DMS53 (cell line): ENCODE measurements at places on chromosomes 13 and 19.

- peak; percentile 55 for DNase-seq
These were observed 687.8 kb downstream of the EFNB2 start for GRCh38 chr13:105847527-105848291.

DNA sequence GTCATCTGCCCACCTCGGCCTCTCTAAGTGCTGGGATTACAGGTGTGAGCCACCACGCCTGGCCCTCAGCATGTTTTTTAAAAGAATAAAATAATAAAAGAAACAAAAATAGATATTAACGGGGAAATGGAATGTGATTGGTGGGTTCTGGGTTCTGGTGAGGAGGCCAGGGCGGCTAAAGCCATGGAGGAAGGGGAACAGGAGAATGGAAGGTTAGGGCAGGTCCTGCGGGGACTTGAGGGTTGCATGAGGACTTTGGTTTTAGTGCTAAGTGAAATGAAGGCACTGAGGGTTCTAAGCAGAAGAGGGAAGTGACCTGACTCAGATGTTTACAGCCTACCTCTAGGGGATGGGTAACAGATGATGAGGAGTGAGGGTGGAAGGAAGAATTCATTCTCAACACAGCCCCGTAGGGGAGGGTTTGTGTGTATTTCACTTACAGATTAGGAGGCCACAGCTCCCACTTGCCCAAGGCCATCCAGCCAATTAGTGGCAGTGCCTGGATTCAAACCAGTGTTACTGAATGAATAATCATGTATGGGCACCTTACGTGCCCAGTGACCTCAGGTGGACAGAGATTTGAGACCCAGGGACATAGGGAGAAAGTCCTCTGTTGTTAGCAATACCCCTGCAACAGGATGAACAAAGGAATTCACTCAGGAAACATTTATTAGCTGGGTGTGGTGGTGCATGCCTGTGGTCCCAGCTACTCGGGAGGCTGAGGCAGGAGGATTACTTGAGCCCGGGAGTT, 6.7 kb upstream of the MRPL4 start:
- DNase-seq = no peak

GRCh38 chr13:94232956-94233355, 246.5 kb downstream of the DCT start:
- no peak for DNase-seq

- DNase-seq = no peak
These were observed 22.3 kb upstream of the TNFSF11 start for GRCh38 chr13:42551611-42552010.

- peak; percentile 63 for DNase-seq
These were observed 193.2 kb downstream of the IRS2 start for GRCh38 chr13:109593230-109593629.

DNA sequence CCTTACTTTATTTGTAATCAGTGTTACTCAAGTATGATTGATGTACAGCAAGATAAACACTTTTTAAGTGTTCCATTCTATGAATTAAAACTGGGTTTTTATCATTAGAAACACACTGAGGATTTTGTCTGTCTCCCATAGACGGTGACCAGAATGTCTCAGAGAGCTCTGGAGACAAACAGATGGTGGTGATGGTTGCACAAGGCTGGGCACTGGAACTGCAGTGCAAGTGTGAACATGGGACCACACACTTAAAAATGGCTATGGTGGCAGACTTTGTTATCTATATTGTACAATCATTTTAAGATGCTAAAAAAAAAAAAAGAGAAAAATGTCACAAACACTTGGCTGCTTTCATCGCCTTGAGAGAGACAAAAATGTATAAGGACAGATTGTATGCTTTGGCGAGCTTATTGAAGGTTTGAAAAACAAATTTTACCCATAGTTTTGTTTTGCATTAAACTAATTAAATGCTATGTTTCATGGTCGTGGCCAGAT, 273.0 kb downstream of the SHISA2 start:
- DNase-seq = no peak

DNA sequence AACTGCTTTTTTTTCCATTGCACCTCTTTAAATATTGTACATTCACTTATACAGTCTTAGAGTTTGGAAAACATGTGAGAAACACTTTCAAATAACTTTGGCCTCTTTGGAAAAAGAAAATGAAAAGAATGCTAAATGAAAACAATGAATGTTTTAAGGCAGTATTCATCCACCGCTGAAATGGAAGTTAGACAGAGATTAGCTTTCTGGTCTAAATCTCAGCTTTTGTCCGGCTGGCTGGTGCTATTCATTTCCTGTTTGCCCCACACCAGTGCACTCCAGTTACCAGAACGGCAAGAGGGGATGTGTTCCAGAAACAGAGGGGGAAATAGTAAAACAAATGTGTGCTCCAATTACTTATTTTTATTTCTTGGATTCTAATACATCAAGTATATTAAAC, 1201.3 kb downstream of the EFNB2 start:
- DNase-seq = no peak

- peak; percentile 75 for DNase-seq
These were observed 2.3 kb upstream of the GPR12 start for GRCh38 chr13:26762745-26763345.

- no peak for DNase-seq
These were observed 87.3 kb downstream of the COL4A2 start for GRCh38 chr13:110394371-110394841.

GRCh38 chr13:104740641-104741222, 1674.5 kb upstream of the SLC10A2 start:
- no peak for DNase-seq

- no peak for DNase-seq
These were observed 109.4 kb downstream of the CRYL1 start for GRCh38 chr13:20416223-20416745.

DNA sequence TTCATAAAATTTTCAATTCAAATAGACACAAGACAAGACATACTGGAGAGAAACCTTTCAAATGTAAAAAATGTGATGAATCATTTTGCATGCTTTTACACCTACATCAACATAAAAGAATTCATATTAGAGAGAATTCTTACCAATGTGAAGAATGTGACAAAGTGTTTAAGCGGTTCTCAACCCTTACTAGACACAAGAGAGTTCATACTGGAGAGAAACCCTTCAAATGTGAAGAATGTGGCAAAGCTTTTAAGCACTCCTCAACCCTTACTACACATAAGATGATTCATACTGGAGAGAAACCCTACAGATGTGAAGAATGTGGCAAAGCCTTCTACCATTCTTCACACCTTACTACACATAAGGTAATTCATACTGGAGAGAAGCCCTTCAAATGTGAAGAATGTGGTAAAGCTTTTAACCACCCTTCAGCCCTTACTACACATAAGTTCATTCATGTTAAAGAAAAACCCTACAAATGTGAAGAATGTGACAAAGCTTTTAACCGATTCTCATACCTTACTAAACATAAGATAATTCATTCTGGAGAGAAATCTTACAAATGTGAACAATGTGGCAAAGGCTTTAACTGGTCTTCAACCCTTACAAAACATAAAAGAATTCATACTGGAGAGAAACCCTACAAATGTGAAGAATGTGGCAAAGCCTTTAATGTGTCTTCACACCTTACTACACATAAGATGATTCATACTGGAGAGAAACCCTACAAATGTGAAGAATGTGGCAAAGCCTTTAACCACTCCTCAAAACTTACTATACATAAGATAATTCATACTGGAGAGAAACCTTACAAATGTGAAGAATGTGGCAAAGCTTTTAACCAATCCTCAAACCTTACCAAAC, 24.6 kb upstream of the ZNF431 start:
- no peak for DNase-seq

- no peak for DNase-seq
These were observed 2.2 kb downstream of the ZNF415 start for GRCh38 chr19:53130506-53130905.

GRCh38 chr13:111114362-111115060, 599 bp upstream of the ARHGEF7 start:
- peak; percentile 41 for DNase-seq

GRCh38 chr13:99196466-99197116, 4.1 kb upstream of the UBAC2 start:
- DNase-seq = peak; percentile 70

- DNase-seq = no peak
These were observed 34.4 kb upstream of the PSPC1 start for GRCh38 chr13:19817106-19817505.

DNA sequence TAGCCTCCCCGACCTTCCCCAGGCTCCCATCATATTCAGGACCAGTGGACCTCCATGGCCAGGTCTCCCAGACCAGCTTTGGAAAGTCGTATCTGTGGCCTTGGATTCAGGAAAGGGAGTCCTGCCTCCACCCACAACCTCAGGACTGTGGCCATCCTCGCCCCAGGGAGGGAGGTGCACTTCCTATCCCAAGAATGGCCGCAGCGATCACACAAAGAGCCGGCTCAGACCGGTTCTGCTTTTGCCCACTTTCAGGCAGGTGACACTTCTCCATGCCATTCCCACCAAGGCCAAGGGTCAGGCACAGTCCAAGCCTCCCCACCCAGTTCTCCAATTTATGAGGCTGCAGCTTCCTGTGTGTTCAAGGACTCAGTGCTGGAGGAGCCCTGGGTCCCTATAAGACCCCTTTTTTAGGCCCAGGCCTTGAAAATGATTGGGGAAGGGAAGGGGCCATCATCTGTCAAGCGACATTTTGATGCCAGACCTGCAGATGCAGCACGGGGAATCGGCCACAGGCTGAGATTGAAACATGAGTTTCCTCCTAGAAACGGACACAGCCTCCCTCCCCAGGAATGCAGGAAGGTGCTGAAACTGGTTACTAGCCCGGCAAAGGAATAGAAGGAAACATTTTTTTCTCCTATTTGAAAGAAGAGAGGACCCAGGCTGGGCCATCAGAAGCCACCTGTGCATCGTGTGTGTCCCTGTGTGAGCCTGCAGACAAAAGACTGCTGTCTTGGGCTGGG, 65.6 kb upstream of the USE1 start:
- no peak for DNase-seq

DNA sequence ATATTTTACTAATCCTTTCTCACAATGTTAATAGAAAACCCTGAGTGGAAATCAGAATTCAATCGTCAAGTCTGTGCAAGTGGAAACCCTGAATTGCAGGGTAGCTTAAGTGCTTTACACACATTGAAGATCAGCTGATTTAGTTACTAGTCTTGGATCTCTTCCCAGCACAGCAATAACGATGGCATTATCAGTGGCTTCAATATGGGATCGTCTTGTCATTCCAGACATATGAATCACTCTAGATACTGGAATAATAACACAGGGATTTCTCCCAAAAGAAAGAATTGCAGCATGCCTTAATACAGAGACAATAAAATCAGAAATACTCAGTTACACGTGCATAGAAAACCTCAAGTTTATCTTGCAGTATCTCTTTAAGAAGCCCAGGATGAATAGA, 12.6 kb upstream of the METTL21C start:
- peak; percentile 29 for DNase-seq

- no peak for DNase-seq
These were observed 42.7 kb upstream of the MIR17HG start for GRCh38 chr13:91304741-91305140.

GRCh38 chr19:29263305-29264135, 50.6 kb upstream of the UQCRFS1 start:
- peak; percentile 28 for DNase-seq

- DNase-seq = peak; percentile 75
These were observed 6.3 kb downstream of the PMIS2 start for GRCh38 chr19:35592226-35592625.

DNA sequence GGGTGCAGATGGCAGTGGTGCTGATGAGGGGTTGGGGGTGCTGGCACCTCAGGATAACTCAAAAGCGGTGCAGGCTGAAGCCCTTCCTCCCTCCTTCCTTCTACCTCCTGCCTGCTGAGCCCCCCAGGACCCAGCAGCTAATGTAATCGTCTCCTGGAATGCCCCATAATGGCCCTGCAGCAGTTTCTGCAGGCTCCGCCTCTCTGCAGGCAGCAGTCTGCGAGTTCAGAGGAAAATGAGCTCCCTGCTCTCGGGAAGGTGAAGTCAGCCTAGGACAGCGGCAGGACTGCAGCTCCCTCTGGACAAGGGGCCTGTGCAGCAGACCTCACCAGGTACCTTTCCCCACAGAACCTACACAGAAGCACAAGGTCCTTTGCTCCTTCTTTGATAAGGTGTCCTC, 130.9 kb downstream of the ZDHHC20 start:
- DNase-seq = peak; percentile 46

GRCh38 chr19:12983091-12983490, 12.2 kb upstream of the NFIX start:
- DNase-seq = peak; percentile 26

- no peak for DNase-seq
These were observed 24.9 kb upstream of the TPM4 start for GRCh38 chr19:16051254-16052025.

DNA sequence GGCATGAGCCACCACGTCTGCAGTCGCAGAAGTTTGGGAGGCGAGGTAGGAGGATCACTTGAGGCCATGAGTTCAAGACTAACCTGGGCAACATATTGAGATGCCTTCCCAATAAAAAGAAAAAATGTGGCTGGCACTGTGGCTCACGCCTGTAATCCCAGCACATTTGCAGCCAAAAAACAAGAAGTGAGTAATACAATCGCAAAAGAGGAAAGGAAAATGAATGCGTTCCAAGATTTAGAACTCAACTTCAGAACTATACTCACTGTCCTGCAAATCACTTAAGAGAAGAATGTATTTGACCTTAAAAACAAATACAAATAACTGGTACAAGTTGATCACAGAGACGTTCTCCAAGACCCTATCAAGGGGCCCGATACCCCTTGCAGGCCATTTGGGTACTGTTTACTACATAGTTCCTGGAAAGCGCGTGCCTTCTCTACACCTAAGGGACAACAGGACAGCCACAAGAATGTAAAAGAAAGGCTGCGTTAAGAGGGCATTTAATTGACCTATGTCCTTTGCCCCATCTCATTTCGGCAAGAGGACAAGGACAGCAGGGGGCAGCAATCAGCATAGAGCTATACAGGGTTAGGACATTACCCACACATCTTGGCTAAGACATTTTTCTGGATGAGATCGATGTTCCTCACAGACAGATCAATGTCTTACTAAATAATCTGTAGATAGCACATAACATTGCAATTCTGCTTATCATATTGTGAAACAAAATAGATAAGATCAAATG, 41.3 kb downstream of the FLT3 start:
- peak; percentile 74 for DNase-seq

- no peak for DNase-seq
These were observed 102.2 kb upstream of the MBNL2 start for GRCh38 chr13:97119943-97120342.

DNA sequence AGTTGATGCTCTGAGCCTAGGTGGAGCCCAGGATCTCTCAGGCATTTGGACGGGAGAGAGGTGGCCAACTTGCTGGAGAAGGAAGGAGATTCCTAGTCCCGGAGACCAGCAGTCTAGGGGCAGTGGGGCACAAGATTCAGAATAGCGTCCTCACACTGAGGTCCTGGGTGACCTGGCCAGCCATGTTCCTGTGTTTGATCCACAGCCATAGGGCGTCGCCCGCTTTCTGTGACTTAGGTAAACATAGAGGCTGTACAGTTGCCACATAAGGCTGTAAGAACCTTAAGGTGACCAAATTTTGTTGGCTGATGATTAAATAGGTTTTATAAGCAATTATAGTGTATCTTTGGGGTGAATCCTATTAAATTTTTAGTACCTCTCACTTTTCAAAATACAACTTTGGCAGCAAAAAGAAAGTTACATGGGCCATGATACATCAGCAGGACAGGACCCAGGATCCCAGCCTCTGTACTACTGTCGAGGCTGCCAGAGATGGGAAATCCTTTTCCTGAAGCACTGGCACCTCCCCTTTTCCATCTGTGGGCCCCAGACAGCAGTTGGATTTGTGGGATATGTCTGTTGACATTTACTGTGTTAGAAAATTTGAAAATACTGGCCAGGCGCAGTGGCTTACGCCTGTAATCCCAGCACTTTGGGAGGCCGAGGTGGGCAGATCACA, 37.5 kb downstream of the TSSK6 start:
- no peak for DNase-seq
